Glutamatergic neuron (in vitro differentiated cells): ENCODE measurements at places on chromosomes 1 and 21. TPM values are rescaled to one million over a fixed set of nuclear protein-coding genes. Genes with fewer than 3 reads are reported as not detected.

The UBR4 gene
- total RNA-seq: 176 TPM

The LCE6A gene
- total RNA-seq: not detected

The PTGFRN gene
- total RNA-seq: 61.2 TPM

The OR2L2 gene
- total RNA-seq: 0.25 TPM

The PBX1 gene
- 98.7 TPM for total RNA-seq

The GPA33 gene
- not detected for total RNA-seq

The F3 gene
- 0.93 TPM for total RNA-seq

The DNALI1 gene
- total RNA-seq: 12.2 TPM

The BEST4 gene
- total RNA-seq: 0.88 TPM

The IQGAP3 gene
- total RNA-seq: 6.1 TPM

The MAP3K21 gene
- total RNA-seq: 0.25 TPM

The FCRL1 gene
- total RNA-seq: not detected
